Activated CD8-positive, alpha-beta memory T cell treated with anti-CD3 and anti-CD28 coated beads for 4 hours (primary cell): ENCODE measurements at places on chromosomes 12 and 14.

DNA sequence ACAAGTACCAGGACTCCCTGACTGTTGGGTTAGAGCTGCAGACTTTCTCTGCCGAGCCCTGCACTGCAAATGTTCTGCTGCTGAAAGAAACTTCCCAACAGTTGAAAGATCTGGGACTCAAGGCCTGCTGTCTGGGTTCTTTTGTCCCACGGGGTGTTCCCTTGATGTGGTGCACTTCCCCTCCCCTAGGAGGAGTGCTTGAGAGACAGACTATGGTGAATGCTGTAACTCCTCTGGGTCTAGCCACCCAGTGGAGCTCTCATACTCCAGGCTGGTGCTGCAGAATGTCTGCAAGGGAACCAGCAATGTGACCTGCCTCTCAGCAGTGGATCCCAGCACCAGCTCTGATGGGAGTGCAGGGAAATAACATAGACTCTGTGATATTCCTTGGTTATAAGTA is 129.2 kb upstream of the SLCO1B1 start:
- DNase-seq = no peak

- DNase-seq = no peak
Measured at GRCh38 chr14:30134936-30135335, 207.3 kb upstream of the PRKD1 start.

DNA sequence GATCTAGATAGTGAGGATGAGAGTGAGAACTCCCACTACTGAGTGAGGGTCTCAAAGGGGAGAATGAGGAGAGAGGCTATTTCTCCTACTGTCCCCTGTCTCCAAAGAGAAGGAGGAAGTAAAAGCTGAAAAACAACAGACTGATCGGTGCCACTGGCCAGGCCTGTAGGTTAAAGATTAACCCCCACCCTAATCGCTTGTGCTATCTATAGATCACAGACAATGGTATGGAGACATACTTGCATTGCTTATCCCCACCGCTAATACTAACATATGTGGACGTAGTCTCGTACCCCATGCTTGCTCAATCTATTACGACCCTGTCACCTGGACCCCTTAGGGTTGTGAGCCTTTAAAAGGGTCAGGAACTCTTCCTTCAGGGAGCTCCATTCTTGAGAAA is 777.9 kb upstream of the TMEM132C start:
- no peak for DNase-seq

DNA sequence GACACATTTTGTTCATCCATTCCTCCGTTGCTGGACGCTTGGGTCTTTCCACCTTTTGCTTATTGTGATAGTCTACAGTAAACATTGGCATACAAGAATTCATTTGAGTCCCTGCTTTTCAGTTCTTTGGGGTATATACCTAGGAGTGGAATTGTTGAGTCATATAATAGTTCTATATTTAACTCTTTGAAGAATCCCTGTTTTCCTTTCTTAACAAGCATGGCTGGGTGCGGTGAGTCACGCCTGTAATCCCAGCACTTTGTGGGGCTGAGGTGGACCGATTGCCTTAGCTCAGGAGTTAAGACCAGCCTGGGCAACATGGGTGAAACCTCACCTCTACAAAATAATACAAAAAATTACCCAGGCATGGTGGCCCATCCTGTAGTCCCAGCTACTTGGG is 75.4 kb downstream of the CCDC92 start:
- DNase-seq = no peak

- DNase-seq = no peak
Measured at GRCh38 chr14:53948205-53948884, 8.3 kb downstream of the BMP4 start.
